NCI-H187 treated with DMSO at 0.1 percent for 48 hours (cell line): ENCODE measurements at places on chromosomes 1 and 21.

DNA sequence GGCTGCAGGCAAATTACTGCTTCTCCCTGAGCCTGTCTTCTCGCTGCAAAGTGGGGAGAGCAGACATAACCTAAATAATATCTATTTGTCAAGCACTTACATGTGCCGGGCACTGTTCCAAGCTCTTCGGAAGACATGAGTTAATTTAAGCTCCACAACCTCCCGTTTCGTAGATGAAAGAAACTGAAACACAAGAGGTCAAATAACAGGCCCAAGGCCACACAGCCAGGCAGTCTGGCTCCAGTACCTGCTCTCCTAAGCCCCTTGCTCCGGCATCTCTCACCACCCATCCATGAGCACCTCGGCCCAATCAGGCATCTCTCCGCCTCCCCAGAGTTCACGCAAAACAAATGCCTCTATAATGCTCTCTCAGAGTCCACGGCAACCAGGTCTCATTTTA is 65.4 kb downstream of the TAS1R2 start:
- no peak for DNase-seq

DNA sequence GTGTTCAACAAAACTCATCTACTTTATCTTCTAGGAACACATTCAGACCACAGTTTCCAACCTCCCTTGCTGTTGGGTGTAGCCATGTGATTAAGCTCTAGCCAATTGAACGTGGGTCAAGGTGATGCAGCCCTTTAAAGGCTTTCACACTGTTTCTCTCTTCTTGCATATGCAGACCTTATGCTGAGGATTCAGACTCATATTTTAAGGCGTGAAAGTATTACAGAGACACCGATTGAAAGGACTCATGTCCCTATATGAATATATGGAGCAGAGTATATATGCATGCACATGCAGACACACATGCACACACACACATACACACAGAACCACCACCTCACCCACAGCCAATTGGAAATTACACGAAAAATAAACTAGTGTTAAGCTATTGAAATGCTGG is 214.3 kb upstream of the NR5A2 start:
- DNase-seq, result no peak

- peak; percentile 70 for DNase-seq
Observed at GRCh38 chr1:179883040-179883744, 1.1 kb downstream of the TOR1AIP1 start.

DNA sequence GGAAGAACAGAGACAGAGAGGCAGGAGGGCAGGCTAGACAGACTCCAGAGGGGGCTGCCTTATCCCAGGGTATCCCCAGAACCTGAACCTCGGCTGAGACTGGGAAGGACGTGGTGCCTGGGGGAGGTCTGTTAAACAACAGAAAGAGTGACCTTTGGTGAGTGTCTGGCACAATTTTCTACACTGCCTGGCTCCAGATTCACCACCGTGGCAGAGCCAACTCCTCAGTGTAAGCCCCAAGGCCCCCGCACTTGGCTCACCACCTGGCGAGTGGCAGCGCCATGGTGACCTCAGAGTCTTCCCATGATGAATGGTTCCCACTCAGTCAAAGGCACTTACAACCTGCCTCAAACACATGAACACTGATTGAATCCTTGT is 6.5 kb downstream of the RD3 start:
- DNase-seq, result no peak

DNA sequence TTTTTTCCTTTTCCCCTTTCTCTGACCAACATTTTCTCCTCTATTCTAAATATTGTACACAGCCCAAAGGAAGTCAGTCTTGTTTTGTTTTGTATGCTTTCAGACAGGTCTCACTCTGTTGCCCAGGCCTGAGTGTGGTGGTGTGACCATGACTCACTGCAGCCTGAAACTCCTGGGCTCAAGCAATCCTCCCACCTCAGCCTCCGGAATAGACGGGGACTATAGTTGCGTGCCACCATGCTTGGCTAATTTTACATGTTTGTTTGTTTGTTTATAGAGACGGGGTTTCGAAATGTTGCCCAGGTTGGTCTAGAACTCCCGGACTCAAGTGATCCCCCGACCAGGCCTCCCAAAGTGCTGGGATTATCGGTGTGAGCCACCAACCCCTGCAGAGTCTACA is 72.8 kb downstream of the NRIP1 start:
- DNase-seq, result no peak

- no peak for DNase-seq
Observed at GRCh38 chr1:37186246-37186756, 152.0 kb upstream of the GRIK3 start.

- no peak for DNase-seq
Observed at GRCh38 chr21:42663860-42664535, 10.6 kb downstream of the PDE9A start.

- no peak for DNase-seq
Observed at GRCh38 chr1:207972337-207972736, 61.4 kb upstream of the CD34 start.

GRCh38 chr1:10793129-10793651 is 3.3 kb downstream of the CASZ1 start:
- no peak for DNase-seq

- peak; percentile 49 for DNase-seq
Observed at GRCh38 chr1:8439015-8439702, 121.2 kb downstream of the SLC45A1 start.

DNA sequence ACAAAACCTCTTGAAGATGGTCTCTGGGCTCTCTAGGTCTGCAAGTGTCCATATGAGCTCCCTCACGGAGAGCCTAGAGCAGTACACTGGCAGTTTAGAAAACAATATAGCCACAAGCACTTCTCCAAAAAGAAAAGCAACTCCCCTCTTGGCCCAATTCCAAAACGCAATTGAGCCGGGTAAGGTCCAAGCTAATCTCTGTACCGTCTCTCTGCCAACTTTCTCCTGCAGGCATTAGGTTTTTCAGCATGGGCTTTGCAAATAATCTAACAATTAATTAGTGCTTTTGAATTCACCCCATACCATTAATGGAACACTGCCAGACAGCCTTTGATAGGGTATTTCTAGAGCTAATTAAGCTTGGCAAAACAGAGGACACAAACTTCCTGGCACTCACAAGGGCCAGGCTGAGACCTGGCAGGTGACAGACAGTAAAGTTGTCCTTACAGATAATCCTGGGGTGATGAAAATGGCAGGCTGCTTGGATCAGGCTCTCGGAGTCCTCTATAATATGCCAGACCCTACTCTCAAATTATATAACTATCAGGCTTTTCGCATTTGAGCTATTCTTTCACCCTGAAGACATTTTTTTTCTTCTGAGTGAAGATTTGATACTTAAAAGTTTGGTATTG is 39.8 kb downstream of the TGFBR3 start:
- peak; percentile 35 for DNase-seq

DNA sequence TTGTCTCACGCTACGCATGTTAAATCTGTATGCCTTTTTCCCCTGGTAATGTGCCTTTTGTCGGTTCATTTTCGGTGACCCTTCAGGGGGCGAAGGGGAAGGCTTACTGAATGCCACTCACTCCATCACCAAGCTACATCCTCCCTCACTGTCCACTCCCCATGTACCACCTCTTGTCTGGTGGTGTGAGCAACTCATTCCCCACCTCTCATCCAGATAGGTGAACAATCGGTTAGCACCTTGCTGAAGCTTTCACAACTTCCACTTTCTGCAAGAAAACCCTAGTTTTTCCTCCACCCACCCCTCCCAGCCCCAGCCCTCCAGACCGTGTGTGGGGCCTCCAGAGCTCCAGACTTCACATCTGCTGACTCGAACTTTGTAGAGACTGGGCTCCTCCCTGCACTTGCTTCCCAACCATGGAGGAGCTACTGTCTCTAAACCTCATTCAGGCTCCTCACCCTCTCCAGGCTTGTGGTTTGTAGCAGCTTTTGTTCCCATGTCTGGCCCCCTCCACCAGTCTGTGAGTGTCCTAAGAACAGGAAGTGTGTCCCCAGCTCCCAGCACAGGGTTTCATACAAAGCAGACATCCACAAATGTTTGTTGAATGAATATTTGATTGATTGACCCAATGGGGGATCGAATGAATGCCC is 48.4 kb upstream of the RUNX3 start:
- no peak for DNase-seq
